ENCODE measurements at places on chromosomes 16 and 17. TPM values are rescaled to one million over a fixed set of nuclear protein-coding genes. Genes with fewer than 3 reads are reported as not detected.

Gene TPPP3
- total RNA-seq, result 0.07 TPM

Gene RSAD1
- total RNA-seq, result 28.9 TPM

Gene CDH13
- total RNA-seq, result 59.2 TPM

Gene CLEC18A
- 0.13 TPM for total RNA-seq

Gene AANAT
- total RNA-seq, result not detected

Gene NIP7
- 50.3 TPM for total RNA-seq

Gene TMED6
- 0.14 TPM for total RNA-seq

Gene LAT
- total RNA-seq, result 0.79 TPM

Gene TMEM100
- total RNA-seq, result not detected

Gene RAI1
- 15.6 TPM for total RNA-seq

Gene TBC1D3G
- total RNA-seq, result not detected

Gene ZFP3
- total RNA-seq, result 2.4 TPM

Gene OTOA
- 0.07 TPM for total RNA-seq

Gene CALB2
- not detected for total RNA-seq

Gene TBC1D16
- 45.4 TPM for total RNA-seq

Gene KCTD5
- total RNA-seq, result 27.1 TPM

Gene TNFRSF13B
- total RNA-seq, result not detected

Gene HBA1
- not detected for total RNA-seq

Gene PITPNM3
- 1.3 TPM for total RNA-seq

Gene ITGB3
- 86.4 TPM for total RNA-seq

Gene ORC6
- 25.9 TPM for total RNA-seq

Gene SAMD14
- 3.1 TPM for total RNA-seq

Gene ZNRF1
- total RNA-seq, result 31.4 TPM

Gene UNC45B
- total RNA-seq, result under 0.01 TPM

Gene ENPP7
- not detected for total RNA-seq

Gene PDILT
- not detected for total RNA-seq

Gene DNAJA3
- 59.3 TPM for total RNA-seq

Gene DRC3
- total RNA-seq, result 1.3 TPM

Gene SCPEP1
- 26.2 TPM for total RNA-seq

Gene DLX3
- total RNA-seq, result not detected
